ENCODE measurements at places on chromosomes 7 and 10.
A peak's percentile ranks its signal among the peaks of the same experiment; 100 is the strongest.

DNA sequence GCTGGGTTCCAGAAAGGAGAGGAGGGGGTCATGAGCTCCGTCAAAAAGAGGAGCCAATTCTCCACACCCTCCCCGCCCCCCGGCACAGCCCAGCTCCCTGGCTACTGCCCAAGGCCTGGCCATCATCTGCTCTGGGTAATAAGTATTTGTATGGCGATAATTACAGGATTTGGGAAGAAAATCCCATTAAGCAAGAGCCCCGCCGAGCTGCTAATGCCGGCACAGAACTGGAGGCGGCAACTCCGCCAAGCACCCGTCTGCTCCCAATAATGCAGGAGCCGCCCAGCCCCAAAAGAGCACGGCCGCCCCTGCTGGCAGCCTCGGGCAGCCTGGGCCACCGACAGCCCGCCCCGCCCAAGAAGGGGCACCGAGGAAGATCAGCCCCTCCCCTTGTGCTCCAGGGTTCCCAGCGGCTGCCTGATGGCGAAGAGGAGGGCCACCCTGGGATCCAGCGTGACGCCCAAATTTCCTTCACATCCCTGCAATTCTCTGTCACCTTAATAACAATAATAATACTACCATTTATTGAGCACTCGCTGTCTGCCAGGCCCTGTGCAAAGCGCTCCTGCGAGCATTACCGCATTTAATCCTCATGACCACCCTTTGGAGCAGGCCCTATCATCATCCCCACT, 5.9 kb downstream of the SLIT1 start:
- no peak for DNase-seq

DNA sequence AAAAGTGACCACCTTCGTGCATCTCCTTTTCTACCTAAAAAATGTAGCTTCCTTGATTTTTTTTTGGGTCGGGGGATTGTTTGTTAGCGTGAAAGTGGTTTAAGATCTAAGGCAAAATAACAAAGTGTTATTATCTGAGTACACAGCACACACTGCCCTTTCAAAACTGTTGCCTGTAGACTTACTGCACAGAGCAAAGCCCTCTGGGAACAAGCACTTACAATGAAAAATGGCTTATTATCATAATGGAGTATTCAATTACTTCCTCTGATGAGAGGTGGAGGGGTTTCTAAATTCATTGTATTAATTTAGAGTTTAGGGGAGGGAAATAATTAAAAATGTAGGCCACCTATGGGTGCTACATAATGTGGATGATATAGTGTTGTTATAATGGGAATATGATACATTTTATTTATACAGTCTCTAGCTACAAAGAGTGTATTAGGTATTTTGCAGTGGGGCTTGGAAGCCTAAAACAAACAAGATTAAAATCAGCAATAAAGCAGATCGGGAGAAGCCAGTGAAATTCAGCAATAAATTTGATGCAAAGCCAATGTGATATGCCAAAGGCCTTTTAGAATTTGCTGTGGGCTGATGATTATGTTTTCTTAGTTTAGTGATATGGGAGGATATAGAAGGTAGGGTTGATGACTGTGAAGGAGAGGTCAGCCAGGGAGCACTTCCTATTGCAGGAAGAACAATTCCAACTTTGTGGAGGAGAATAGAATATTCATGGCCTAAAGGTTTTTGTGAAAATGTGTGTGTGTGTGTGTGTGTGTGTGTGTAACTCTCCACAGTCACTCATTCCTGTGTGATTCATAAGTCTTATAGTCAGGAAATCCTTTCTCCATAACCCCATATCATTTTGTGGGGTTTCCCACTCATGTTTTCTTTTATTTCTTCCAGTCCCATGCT, 17.7 kb upstream of the EXOC4 start:
- DNase-seq: no peak

- peak; percentile 29 for DNase-seq
Measured at GRCh38 chr10:114821293-114821914, at the start of gene FHIP2A. FHIP2A (plus strand) TSS chr10:114821780; CDS start chr10:114822079, 299 bp downstream.

GRCh38 chr10:75395066-75395931, 6.3 kb downstream of the ZNF503 start:
- DNase-seq: no peak

DNA sequence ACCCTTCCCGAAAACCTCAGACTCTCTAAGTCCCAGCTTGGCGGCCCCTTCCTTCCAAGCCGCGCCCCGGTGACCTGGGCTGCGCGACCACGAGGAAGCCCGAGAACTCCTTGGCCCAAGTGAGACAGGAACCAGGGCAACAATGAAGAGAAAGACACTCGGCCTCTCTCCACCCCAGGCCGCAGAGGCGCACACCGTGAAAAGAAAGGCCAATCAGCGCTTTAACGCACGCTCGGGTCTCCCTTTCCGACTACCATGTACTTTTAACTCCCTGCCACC, 166.4 kb upstream of the PPP1R3A start:
- DNase-seq: no peak

DNA sequence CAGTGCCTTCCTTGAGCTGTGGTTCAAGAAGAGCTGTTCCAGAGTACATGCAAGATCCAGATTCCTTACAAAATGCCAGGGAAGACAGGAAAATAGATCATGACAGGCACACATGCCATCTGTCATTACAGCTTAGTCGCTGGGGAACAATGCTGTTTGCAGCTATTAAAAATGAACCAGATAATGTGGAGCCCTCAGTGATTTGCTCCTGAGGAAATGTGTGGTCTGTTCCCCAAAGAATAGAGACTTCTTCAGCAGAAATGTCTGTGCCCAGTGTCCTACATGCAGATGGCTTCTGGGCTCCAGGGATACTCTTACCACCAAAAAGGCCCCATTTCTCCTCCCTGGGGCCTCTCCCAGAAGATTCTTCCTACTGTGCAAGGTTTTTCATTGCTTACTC, 627.9 kb downstream of the SORCS3 start:
- no peak for DNase-seq

GRCh38 chr10:17648243-17649035, 4.5 kb downstream of the STAM start:
- DNase-seq: no peak

DNA sequence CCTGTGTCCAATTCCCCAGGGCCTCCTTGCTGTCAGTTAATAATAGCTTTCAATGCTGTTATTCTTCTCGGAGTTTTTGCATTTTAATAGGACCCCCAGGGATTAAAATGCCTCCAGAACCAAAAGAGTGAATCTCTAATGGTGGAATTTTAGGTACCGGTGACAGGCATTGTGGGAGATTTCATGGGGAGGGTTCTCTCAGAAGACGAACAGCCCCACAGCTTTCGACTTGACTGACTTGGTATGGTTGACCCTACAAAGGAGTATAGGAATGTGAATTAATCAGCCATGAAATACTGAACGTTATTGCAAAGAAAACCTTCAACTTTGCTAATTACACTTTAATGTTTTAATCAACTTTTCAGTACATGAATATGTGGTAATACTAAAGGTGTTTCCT, 206.3 kb upstream of the FZD8 start:
- DNase-seq: no peak

DNA sequence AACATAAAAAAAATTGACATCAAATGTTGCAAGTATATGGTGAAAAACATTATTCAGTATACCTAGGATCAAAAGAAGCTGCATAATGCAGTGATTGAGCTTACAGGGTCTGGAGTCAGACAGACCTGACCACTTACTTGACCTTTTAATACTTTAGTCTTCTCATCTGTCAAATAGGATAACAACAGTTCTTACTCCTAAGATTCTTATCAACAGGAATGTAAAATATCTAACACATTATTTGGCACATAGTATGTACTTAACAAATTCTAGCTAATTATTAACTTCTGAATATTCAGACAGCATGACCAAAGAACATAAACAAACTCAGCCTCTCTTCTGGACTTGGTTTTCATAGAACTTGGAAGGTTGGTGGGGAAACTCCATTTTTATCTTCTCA, 45.6 kb upstream of the PIP4K2A start:
- DNase-seq: no peak

DNA sequence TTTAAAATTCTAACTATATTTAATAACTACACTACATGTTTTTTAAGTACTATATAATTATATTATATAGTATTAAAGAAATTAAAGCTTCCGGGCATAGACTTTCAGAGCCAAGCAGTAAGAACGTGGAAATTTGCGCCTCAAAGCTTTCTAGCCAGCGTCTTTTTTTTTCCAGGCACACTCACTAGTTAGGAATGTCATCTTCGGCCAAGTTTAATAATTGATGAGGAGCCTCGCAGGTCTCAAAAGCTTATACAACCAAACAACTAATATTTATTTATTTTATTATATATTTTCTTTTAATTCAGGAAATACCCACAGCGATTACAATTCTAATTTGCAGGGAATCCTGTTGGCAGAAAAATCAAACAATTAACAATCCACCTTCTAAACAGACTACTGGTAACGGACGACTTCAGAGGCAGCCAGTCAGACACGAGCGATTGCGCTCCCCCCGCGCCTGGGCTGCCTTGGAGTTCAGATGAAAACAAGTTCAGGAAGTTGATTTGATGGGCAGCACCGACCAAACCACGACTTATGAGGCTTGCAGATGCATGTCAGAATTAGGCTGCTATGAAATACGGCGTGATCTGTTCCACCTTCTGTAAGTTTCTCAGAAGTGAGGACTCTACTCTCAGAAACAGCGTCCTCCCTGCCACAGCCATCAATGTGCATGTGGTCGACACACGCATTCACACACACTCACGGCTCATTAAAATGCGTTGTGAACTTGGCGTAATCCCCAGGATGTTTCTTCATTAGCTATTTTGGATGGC, 431.8 kb upstream of the MGMT start:
- no peak for DNase-seq

DNA sequence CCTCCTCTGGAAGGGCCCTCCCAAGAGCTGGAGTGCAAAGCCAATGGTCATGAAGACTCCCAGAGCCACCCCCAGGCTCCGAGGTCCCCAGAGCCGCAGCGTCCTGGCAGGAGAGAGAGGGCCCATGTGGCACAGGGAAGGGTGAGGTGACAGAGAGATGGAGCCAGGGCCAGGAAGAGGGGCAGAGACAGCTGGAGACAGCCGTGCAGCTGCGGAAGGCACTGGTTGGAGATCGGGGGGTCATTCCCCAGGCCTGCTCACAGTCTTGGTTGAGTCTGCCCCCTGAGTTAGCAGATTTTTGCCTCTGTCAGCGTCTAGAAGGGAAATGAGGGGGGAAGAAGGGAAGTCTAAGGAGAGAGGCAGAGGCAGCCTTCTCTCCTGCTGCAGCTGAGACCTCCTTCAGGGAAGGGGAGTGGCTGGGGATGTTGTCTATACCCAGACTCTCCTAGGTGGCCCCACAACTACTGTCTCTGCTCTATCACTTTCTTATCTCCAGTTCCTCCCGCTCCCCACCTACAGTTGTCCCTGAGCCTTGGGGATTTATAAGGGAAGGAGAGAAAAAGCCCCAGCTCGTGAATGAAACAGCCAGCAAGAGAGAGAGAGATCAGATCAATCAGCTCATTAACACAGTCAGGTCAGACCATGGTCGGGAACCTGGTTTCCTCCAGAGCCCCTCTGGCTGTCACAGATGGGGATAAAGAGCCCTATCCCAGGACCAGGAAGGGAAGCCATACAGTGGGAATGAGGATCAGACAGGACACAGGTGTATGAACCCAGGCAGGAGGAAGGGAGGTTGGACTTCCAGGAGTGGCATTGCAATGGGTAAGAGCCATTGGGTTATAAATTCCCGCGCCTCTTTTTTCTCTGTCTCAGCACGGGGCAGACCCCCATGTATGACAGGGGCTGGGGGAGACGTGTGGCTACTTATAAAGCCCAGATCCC, 1.2 kb downstream of the GAL3ST4 start:
- DNase-seq: no peak

DNA sequence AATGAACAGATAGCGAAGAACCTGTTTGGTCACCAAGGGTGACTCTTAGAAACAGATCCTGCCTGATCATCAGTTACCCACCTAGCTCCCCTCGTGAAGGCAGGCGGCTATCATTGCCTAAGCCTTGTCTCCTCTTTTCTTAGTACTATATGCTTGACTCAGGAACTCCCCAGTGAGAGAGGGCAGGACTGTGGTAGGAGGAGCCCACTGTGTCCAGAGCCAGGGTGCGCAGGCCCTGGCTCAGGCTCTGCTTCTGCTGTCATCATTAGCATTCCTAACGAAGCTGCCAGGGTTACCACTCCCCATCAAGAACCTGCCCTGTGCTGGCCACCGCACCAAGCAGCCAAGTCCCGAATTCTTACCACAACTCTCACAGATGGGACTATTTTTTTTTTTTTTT, 160.8 kb downstream of the CHN2 start:
- DNase-seq: no peak

DNA sequence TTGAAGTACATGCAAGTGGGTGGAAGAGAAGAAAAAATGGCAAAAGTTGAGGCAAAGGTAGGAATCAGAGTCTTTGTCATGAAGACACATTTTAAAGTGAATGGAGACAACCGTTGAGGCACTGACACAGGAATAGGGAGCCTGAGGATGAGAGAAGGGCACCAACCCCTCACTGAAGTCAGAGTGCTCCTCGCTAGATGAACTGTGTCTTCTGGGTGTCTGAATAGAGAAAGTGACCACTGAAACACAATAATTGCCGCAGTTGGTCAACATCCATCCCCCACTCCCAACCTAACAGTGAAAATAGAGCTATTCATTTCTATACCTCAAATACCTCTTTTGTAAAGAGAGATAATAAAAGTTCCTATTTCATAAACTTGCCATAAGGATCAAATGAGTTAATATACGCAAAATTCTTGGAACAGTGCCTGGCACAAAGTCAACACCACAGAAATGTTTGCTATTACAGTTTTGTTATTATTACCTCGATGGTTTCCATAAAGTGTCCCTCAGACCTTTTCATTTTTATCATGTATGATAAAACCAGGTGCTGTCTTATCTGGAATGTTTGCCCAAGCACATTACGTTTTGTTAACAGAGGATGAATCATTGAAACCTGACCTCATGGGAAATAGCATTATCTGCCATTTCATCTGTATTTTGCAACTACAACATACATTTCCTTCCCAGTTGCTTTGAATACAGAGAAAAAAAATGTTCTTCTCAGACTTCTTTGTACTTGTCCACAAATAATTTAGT, 61.8 kb upstream of the SP4 start:
- peak; percentile 85 for DNase-seq

DNA sequence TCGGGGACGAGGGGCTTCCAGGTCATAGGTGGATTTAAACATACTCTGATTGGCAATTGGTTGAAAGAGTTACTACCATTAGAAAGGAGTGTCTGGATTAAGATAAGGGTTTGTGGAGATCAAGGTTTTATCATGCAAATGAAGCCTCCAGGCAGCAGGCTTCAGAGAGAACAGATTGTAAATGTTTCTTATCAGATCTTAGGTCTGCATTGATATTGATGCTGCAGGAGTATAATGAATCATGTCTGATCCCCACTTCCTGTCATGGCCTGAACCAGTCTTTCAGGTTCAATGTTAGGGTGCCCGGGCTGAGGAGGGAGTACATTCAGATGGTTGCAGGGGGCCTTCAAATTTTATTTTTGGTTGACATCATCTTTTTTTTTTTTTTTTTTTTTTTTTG, 51.4 kb downstream of the SH3PXD2A start:
- DNase-seq: no peak

- no peak for DNase-seq
Measured at GRCh38 chr10:14528450-14528849, 197.7 kb upstream of the FRMD4A start.

Measured in NCI-H774 (cell line).